ENCODE measurements at places on chromosomes 5 and 9.

DNA sequence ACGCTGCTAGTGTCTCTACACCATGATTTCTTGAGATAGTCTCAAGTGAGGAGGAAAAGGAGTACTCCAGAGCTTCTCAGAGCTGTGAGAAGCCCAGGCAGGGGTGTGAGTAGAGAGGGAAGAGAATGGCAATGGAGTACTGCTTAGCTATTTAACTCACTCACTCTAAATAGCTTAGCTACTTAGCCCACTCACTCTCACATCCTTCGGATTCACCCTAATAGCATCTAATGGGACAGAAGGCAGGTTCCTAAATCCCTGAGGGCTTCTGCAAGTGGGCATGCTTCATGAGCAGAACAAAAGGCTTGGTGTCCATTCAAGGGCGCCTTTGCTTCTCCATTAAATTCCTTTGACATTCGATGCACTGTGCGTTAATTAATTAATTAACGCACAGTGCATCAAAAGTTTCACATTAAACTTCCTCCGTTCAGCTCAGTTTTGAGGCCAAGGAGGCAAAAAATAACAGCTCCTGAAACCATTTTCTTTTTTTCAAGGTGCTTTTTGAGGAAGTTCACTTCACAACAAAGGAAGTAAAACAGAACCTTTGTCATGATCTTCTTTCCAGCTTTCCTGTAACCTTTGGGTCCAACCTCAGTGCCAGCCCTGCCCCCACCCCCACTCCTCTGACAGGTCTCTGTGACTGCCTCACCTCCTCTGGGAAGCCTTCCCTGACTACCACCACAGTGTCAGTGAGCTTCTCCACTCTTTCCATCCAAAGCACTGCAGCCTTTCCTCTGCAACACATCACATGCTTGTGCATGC lies 294.0 kb downstream of the SEC61B start:
- ATAC-seq, result no peak

- peak; percentile 69 for ATAC-seq
Measured at GRCh38 chr5:143435210-143435657, 31.7 kb upstream of the NR3C1 start.

GRCh38 chr9:93223260-93224180 lies 39.6 kb downstream of the WNK2 start:
- peak; percentile 53 for ATAC-seq

DNA sequence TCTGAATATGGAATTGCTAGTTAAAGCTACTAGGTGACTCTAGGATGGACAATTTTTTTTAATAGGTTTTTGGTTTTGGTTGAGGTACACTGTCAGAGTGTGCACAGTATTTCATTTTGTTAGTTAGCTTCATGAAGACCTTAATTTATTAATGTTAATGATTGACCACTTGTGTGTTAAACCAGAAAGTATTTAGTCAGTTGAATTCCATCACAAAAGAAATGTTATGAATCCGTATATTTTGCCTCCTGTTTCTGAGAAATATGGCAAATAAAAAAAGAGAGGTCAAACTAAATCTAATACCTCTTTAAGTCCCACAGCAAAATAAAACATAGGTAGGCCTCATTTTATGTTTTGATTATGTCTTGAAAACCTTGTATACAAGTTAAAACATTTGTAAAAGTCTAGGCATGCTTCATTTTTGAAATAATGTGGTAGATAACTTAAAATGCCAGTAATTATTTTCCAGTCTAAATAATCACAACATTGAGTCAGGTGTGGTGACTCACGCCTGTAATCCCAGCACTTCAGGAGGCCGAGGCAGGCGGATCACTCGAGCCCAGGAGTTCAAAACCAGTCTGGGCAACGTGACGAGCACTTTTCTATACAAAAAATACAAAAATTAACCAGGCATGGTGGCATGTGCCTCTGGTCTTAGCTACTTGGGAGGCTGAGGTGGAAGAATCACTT lies 50.8 kb downstream of the ITGA1 start:
- ATAC-seq, result no peak

GRCh38 chr5:96432216-96433065 lies 607 bp downstream of the PCSK1 start:
- ATAC-seq, result no peak

DNA sequence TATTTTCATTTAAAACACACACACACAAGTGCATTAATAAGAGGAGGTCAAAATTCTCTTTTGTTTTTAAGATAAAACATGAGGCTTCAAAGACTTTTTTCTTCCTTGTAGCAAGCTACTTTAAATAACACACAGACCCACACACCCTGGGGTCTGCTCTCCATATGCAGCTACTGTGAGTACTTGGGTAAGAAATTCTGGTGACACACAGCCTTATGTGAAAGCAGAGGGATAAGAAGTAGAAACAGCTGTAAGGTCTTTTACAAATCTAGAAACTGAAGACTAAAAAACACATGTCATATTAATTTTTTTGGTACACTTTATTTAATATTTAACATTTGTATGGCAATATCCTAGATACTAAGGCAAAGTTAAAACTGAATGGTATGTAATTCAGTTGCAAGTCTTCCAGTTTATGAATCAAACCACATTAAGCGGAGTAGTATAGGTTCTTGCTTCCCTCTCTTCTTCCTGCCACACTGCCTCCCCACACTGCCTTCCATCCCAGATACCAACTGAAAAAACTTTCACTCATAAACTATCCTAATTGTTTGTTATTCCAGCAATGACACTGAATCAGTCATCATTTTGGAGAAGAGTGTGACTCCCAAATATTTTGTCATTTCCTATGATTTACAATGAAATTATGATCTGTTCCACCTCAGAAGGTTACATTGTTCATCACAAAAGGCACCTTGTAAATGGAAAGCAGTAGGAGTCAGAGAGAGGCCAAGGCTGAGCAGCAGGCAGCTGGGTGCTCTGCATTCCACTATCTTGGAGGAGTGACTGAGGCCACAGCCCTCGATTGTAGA lies 92.0 kb downstream of the PLCXD3 start:
- no peak for ATAC-seq

DNA sequence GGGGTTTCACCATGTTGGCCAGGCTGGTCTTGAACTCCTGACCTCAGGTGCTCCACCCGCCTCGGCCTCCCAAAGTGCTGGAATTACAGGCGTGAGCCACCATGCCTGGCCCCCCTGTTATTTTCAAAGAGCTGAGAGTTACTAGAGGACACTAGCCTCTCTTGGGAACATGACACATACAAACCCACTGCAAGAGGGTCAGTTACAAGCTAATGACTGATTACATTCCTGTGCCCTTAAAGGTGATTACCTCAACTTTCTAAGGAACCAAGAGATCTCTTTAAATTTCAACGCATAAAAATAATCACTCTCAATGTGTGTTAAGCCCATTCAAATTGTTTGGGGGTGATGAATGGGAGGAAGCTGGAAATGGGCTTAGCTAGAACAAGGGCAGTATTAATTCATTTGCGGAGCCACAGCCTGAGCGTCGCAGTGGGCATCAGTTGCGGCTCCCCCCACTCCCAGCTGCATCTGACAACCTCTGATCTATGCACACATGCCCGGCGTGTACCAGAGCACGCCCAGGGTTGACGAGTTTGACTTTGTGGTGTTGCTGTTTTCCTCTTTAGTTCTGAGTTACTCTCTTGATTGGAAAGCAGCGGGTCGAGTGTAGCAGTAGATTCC lies 146.9 kb downstream of the GOLPH3 start:
- peak; percentile 5 for ATAC-seq

- ATAC-seq, result no peak
Measured at GRCh38 chr5:33944543-33945132, 8.5 kb downstream of the RXFP3 start.
